ENCODE measurements at places on chromosomes 16 and 17. TPM values are rescaled to one million over a fixed set of nuclear protein-coding genes. Genes with fewer than 3 reads are reported as not detected.

XYLT2 gene
- polyA plus RNA-seq: 14.2 TPM

MRC2 gene
- polyA plus RNA-seq: 8.0 TPM

CCL16 gene
- polyA plus RNA-seq: not detected

CLEC18A gene
- polyA plus RNA-seq: 0.13 TPM

KCNH6 gene
- 1.1 TPM for polyA plus RNA-seq

DLX4 gene
- polyA plus RNA-seq: 0.80 TPM

TNFRSF17 gene
- polyA plus RNA-seq: not detected

NFE2L1 gene
- 49.9 TPM for polyA plus RNA-seq

DNA sequence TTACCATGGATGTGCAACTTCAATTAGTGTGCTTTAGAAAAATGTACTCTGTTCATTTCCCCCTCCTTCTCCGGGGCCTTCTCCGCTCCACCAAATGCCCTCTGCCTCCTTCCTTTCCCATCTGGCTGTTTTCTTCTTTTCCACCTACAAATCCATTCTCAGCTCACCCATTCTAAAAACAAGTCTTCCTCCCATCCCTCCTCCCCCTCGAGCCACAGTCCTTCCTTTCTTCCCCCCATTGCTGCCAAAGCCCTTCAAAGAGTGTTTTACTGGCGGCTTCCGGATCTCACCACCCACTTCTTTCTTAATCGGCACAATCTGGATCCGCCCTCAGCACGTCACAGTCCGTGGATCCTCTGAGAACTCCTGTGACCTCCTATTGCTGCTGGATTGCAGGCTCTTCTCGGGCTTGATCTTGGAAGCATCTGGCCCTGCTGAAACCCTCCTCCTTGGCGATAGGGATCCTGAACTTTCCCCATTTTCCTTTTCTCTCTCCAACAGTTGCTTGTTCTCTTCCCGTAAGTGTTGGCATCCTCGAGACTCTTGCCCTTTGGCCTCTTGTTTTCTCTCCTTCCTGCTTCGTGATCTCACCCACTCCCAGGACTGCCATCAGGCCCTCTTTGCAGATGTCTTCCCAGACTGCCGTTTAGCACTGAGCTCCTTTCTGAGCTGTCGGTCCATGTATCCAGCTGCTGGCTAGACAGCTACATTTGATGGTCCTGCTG is 36.0 kb upstream of the FBXO47 start:
- DNase-seq: no peak
- H3K4me1 ChIP-seq: no peaks in the 10 kb centered on the region
- H3K27me3 ChIP-seq: no peaks in the 10 kb centered on the region
- H3K36me3 ChIP-seq: no peaks in the 10 kb centered on the region
- no peak overlapping the region for H3K4me3 ChIP-seq

DNA sequence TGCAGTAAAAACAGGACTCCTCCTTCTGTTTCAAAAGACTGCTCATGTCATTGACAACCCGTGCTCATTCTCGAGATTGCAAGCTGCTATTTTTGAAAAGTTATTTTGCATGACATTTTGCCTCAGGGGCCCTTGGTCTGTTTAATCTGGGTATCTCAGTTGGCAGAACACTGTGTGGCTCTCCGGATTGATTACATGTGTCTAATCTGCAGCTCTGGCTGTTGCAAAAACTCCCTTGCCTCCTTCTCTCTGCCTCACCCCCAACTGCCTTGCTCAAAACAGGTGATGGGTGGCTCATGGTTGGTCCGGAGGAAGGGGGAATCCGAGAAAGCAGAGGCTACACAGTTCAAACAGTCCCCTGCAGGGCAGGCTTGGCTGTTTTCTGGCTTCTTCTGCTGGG is 25.3 kb downstream of the GINS3 start:
- H3K4me3 ChIP-seq: no peak overlapping the region
- H3K4me1 ChIP-seq: peaks cover 3% of the 10 kb centered on the region
- no peaks in the 10 kb centered on the region for H3K27me3 ChIP-seq
- no peak for DNase-seq
- no peak overlapping the region for H3K27ac ChIP-seq
- H3K36me3 ChIP-seq: no peaks in the 10 kb centered on the region

- no peaks in the 10 kb centered on the region for H3K27me3 ChIP-seq
- H3K4me3 ChIP-seq: no peak overlapping the region
- H3K4me1 ChIP-seq: peaks cover 21% of the 10 kb centered on the region
- no peaks in the 10 kb centered on the region for H3K36me3 ChIP-seq
- H3K27ac ChIP-seq: no peak overlapping the region
These were observed 7.6 kb downstream of the UNC13D start for GRCh38 chr17:75836605-75837004.

DNA sequence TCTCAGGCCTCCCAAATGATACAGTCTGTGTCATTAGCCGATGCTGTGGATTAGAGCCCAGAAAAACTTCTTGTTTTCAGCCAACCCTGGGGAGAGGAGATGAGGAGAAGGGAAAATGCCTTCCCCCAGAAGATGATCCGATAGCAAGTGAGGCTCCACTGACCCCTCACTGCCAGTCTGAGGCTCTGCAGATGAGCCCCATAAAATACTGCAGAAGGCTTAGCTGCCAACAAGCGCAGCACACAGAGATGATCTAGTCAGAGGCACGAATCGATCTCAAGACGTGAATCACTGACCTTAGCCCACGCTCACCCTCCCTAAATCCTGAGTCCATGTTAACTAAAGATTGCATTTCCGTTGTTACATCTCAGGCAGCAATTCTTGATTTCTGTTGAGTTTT is 31.5 kb downstream of the SALL1 start:
- no peak for DNase-seq
- no peak overlapping the region for H3K4me3 ChIP-seq
- H3K4me1 ChIP-seq: peaks cover 50% of the 10 kb centered on the region
- no peak overlapping the region for H3K27ac ChIP-seq
- H3K27me3 ChIP-seq: peaks cover 3% of the 10 kb centered on the region
- no peaks in the 10 kb centered on the region for H3K36me3 ChIP-seq

GRCh38 chr17:79407385-79407784 is 203.5 kb downstream of the RBFOX3 start:
- H3K27me3 ChIP-seq: no peaks in the 10 kb centered on the region
- H3K36me3 ChIP-seq: no peaks in the 10 kb centered on the region
- H3K27ac ChIP-seq: no peak overlapping the region
- no peak overlapping the region for H3K4me3 ChIP-seq
- no peaks in the 10 kb centered on the region for H3K4me1 ChIP-seq
- DNase-seq: no peak

- peaks cover 4% of the 10 kb centered on the region for H3K4me1 ChIP-seq
- no peak for DNase-seq
- no peak overlapping the region for H3K27ac ChIP-seq
- H3K36me3 ChIP-seq: no peaks in the 10 kb centered on the region
- H3K27me3 ChIP-seq: no peaks in the 10 kb centered on the region
These were observed 9.0 kb upstream of the CDH3 start for GRCh38 chr16:68636064-68636560.

DNA sequence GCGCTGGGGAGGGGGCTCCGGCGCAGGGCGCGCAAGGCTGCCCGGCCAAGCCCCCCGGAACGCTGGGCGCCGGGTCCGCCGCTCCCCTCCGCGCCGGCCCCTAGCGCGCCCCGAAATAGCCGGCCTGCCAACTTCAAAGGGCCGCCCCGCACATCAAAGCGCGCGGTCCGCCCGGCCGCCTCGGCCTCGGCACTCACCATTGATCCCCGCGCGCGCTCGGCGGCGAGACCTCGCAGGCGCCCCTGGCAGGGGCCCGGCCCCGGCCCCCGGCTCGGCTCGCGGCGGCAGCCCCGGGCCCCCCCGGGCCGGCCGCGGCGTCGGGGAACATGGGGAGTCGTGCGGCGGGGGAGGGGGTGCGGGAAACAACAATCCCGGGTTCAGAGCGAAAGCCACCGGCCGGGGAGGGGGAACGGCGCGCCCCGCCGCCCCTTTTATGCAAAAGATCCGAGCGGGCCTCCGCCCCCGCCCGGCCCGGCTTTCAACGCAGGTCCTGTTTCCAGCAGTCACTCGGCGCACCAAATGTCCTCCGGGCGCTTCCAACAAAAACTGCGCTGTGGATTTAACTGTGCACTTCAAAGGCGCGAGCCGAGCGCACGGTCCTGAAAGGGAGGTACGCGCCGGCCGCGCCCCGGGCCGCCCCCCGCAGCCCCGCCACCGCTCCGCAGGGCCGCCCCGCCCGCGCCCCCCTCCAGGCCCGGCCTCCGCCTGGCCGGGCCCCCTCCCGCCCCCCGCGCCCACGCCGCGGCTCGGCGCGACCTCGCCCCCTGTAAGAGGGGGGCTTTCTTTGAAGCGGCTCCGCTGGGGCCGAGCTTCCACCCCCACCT is 608 bp downstream of the AXIN2 start:
- peak overlapping the region; percentile 98 for H3K4me3 ChIP-seq
- peaks cover 26% of the 10 kb centered on the region for H3K4me1 ChIP-seq
- peaks cover 14% of the 10 kb centered on the region for H3K27me3 ChIP-seq
- peaks cover 13% of the 10 kb centered on the region for H3K36me3 ChIP-seq
- H3K27ac ChIP-seq: peak overlapping the region; percentile 98
- DNase-seq: peak; percentile 97

- no peak overlapping the region for H3K4me3 ChIP-seq
- no peak overlapping the region for H3K27ac ChIP-seq
- no peak for DNase-seq
- no peaks in the 10 kb centered on the region for H3K27me3 ChIP-seq
- no peaks in the 10 kb centered on the region for H3K36me3 ChIP-seq
These were observed 54.8 kb downstream of the CDH13 start for GRCh38 chr16:82681592-82681991.

GRCh38 chr16:53209877-53210276 is 155.1 kb downstream of the CHD9 start:
- H3K36me3 ChIP-seq: no peaks in the 10 kb centered on the region
- H3K27ac ChIP-seq: no peak overlapping the region
- H3K4me1 ChIP-seq: 0 out of 2 replicates have a peak, but pooled peaks cover 4% of the 10 kb centered on the region
- H3K27me3 ChIP-seq: no peaks in the 10 kb centered on the region
- DNase-seq: no peak
- 0 out of 2 replicates have a peak overlapping the region, but pooled peaks have one; percentile 13 for H3K4me3 ChIP-seq

- no peak for DNase-seq
- H3K27me3 ChIP-seq: no peaks in the 10 kb centered on the region
- H3K27ac ChIP-seq: no peak overlapping the region
- H3K36me3 ChIP-seq: no peaks in the 10 kb centered on the region
- no peak overlapping the region for H3K4me3 ChIP-seq
These were observed 1.6 kb downstream of the MIEF2 start for GRCh38 chr17:18262111-18262510.

DNA sequence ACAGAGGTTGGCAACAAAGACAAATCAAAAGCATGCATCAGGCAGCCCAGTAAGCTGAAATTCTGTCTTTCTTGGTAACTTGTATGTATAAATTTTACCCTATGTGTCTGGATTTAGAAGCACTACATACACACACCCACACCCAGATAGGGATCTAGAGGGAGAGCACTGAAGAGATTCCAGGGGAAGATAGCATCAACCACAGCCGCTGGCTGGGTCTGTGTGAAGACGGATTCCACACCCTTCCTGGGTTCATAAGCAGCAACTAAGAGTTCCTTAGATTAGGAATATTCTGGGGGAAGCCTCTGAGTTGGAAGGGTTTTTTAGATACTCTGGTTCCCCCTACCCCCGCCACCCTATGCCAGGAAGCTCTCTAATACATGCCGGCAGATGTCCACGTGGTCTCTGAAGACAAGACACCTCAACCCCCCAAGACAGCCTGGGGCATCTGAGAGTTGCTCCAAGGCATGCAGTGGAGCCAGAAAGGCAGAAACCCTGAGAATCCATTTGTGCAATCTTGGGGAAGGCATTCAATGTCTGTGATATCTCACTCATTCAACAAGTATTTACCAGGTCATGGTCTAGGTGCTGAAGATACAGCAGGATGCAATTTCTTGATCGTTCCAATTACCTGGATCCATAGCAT is 86.4 kb downstream of the NOG start:
- no peak overlapping the region for H3K27ac ChIP-seq
- H3K4me1 ChIP-seq: no peaks in the 10 kb centered on the region
- H3K36me3 ChIP-seq: no peaks in the 10 kb centered on the region
- DNase-seq: no peak
- H3K4me3 ChIP-seq: no peak overlapping the region

- H3K4me3 ChIP-seq: peak overlapping the region; percentile 54
- H3K27me3 ChIP-seq: no peaks in the 10 kb centered on the region
- H3K4me1 ChIP-seq: peaks cover 4% of the 10 kb centered on the region
- DNase-seq: peak; percentile 75
- no peaks in the 10 kb centered on the region for H3K36me3 ChIP-seq
These were observed 142.8 kb downstream of the GRIN2A start for GRCh38 chr16:10039220-10040096.

DNA sequence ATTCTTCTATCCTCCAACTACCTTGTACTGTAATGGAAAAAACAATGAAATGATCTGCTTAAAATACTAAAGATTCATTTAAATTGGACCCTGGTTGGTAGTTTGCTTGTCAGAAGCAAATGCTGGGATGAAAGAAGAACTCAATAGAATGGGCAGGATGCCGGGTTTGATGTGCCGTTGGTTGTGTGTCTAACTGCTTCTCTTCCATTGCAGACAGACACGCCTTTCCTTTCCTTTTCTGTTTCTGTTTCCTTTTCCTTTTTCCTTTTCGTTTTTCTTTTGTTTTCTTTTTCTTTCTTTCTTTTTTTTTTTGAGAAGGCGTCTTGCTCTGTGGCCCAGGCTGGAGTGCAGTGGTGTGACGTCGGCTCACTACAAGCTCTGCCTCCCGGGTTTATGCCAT is 64.6 kb downstream of the PLCG2 start:
- no peak overlapping the region for H3K27ac ChIP-seq
- no peak for DNase-seq
- no peak overlapping the region for H3K4me3 ChIP-seq
- no peaks in the 10 kb centered on the region for H3K36me3 ChIP-seq
- H3K27me3 ChIP-seq: no peaks in the 10 kb centered on the region
- no peaks in the 10 kb centered on the region for H3K4me1 ChIP-seq

- peak overlapping the region; percentile 63 for H3K27ac ChIP-seq
- no peaks in the 10 kb centered on the region for H3K4me1 ChIP-seq
- 0 out of 2 replicates have a peak, but pooled peaks cover 11% of the 10 kb centered on the region for H3K36me3 ChIP-seq
- H3K27me3 ChIP-seq: no peaks in the 10 kb centered on the region
- no peak overlapping the region for H3K4me3 ChIP-seq
- DNase-seq: no peak
These were observed 32.1 kb downstream of the GINS2 start for GRCh38 chr16:85656351-85657266.
